Bone marrow (tissue), 2 donors: ENCODE measurements at places on chromosomes 1 and 21.

DNA sequence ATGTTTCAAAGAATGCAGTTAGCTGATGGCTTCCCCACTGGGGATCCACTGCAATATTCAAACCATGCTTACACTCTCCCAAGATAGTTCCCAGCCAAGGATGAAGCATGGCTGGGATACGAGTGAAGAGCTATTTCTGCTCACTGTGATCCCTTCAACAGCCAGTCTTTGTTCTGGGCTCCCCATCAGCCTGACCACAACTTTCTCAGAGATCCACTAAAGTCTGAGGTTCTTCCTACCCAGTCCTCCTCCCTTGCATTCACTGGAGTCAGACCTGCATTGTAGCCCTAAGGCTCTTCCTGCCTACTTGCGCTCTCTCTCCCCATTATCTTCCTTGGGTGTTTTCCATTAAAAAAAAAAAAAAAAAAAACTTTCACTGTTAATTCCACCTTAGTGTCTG is 101.4 kb downstream of the TTLL7 start:
- DNase-seq, result no peak

DNA sequence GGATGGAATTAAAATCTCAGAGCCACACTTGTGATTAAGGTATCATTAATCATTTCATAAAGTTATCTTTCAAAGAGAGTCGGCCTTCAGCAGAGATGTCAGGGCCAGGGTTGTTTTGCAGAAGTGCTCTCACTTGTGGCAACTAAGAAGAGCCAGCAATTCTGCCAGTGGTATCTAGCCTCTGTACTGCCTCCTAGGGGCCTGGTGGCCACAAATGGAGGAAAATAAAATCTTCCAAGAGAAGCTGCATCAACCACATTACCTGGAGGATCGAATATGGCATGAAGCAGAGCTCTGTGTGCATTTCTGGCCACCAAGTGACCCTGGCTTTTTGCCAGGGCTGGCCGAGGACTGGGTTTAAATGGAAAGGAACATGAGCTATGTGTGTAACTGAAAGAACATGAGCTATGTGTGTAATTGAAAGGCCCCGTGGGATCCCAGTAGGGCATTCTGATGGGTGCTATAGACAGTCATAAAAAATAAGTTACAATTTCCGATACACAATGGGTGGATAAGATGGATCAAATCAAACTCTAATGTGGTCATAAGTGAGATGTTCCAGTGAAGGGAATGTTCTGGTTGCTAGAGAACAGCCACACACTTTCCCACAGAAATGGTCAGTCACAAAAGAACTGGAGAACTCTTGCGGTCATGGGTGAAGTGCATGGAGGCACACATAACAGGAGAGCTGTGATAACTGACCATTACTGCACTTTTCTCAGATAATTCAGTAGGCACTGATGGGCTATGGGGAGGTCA is 335.8 kb downstream of the CAMTA1 start:
- no peak for DNase-seq

DNA sequence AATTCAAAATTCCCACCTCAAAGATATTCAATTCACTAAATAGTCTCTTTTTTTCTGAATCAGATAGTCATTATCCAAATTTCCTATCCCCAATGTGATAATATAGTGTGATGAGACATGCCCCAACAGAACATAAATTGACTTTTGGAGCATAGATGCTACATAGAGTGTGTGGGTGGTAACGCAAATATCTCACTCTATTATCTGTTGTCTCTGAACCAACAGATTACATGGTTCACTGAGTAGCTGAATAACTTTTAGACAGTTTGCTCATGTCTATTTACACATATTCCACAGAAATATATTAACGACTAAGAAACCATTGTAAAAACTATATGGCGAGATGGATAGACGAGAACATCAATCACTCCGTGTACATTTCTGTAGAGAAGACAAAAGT is 209.9 kb downstream of the BARHL2 start:
- DNase-seq, result no peak

GRCh38 chr21:39661121-39661520 is 48.4 kb downstream of the B3GALT5 start:
- DNase-seq, result no peak

GRCh38 chr1:14120895-14121294 is 420.9 kb downstream of the PRDM2 start:
- no peak for DNase-seq

DNA sequence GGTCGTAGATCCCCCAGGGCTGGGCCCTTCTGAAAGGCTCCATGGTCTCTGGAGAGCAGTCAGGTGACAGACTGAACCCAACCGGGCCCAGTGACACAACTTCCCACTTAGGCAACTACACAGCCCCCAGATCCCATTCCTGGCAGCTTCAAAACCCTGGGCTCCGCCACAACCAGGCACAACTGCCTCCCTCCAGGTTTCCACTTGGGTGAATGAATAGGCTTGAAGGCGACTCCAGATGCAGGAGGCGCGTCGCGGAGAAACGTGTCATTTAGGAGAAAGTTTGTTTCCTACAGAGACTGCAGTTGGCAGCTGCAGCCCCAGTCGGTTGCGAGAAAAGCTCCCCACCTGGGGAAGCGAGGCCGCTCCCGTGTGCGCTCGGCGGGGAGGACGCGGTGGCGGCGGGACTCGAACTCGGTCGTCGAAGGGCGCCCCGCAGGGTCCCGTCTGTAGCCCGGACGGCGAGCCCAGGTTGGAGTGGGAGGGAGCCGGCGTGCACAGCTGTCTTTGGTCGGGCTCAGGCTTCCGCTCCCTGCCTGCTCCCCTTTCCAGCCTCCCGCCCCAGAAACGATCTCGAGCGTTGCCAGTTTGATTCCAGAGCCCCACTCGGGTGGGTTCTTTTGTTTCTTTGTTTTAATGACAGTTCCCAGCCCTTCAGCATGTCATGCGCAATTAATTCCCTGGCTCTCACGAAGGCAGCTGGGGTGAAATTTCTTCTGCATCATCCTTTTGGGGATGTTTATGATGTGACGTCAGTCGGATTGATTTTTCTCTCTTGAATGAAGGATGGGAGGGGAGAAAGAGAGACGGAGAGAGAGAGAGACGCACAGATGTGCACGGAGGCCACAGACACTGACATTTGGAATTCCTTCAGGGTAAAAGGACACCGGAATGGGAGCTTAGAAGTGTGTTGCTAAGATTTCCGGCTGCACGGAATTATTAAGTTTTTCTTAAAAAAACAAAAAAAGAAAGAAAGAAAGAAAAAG is 862 bp upstream of the SGIP1 start:
- DNase-seq, result no peak

DNA sequence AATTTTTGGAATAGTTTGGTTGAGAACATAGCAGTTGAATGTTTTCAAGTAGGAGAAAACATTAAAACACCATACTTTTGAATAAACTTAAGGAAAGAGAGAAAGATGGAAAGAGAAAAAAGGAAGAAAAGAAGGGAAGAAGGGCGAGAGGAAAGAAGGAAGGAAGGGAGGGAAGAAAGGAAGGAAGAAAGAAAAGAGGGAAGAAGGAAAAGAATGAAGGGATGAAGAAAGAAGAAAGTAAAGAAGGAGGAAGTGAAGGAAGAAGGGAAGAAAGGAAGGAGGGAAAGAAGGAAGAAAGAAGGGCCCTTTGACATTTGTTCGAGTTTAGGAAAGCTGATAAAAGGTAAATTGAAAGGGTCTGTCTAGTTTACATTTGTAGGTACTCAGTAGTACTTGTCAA is 482.7 kb downstream of the SIPA1L2 start:
- DNase-seq, result no peak

GRCh38 chr1:23989263-23989662 is 9.1 kb upstream of the SRSF10 start:
- DNase-seq, result no peak

DNA sequence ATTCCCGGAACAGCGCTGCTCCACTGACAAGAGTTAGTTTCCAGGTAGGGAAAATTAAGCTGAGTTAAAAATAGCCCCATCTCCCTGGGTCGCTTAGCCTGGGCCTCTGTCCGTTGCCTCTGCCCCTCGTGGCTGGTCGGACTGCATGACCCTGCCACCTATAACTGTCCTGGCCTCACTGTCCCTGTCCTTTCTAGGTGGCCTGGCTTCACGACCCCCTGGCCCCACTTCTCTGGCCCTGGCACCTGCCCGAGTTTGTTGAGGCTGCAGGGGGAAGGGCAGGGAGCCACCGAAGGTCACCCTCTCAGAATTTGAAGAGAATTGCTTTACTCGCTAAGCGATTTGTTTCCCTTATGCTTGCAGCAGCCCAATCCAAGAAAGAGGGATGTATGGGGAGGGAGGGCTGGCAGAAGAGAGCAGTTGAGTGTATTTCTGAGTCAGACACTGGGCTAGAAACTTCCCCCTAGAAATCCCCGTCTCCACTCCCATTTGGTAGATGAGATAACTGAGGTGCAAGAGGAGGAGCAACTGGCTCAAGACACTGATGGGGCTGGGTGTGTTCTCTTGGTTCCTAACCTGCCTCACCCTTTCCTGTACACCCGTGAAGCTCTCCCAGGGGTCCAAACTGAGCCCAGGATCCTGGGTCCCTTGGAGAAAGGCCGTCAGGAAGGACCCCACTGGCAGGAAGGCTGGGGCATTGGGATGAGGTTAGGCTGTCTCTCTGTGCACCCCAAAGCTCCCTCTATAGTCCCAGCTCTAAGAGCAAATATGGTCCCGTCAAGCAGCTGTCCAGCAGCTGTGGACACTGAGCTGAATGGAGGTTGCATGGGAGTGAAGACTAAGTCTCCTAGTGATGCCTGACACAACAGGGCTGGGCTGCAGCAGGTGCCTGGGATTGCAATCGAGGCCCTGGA is 2.9 kb upstream of the EDN2 start:
- DNase-seq, result no peak
